Motor neuron (in vitro differentiated cells): ENCODE measurements at places on chromosomes 7 and 10.

- no peak for ATAC-seq
These were observed 13.3 kb upstream of the CELF2 start for GRCh38 chr10:11004144-11005077.

- no peak for ATAC-seq
These were observed 39.6 kb upstream of the ELMO1 start for GRCh38 chr7:37488163-37488764.

DNA sequence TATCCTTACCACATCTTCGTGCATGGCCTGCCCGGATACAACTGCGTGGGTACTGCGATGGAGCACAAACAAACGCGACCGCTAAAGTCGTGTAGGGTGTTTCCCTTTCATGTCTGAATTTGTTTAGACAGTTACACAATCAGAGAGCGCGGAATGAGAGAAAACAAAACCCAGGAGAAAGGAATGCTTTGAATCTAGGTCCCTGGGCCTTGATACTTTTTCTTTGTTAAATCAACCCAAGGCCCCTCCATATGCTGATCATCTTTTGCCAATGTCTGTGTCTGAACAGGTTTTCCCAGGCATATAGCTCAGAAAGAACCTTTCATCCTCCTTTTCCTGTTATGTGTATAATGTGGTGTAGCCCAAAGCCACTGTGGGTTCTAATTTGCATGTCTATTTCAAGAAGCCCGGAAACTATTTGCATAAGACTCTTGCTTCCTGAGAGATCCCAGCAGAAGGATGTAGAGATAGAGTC, 145.8 kb downstream of the FRMD4A start:
- peak; percentile 59 for ATAC-seq

GRCh38 chr7:36752026-36752711, 27.9 kb upstream of the AOAH start:
- ATAC-seq = no peak

GRCh38 chr7:50727711-50728110, 55.0 kb downstream of the GRB10 start:
- no peak for ATAC-seq

DNA sequence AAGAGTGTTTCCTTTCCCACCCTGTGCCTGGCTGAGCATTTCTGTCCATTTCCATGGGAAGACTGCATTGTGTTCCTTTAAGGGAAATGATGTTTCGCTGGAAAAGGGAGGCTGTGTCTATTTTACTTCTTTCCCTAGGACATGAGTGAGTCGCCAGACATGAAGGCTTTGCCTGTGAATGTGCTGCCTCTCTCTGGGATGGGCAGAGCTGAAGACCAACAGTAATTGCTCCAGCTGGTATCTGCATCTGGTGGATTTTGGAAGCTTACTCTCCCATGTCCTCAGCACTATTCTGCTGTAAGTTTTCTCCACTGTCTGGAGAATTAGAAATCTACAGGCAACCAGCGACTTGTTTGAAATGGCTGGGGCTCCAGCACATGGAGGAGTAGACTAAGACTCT, 264.6 kb upstream of the BMPER start:
- ATAC-seq = peak; percentile 19

GRCh38 chr10:3902809-3903410, 117.9 kb upstream of the KLF6 start:
- ATAC-seq = no peak

- ATAC-seq = no peak
These were observed 3.4 kb upstream of the FIS1 start for GRCh38 chr7:101248276-101248675.

DNA sequence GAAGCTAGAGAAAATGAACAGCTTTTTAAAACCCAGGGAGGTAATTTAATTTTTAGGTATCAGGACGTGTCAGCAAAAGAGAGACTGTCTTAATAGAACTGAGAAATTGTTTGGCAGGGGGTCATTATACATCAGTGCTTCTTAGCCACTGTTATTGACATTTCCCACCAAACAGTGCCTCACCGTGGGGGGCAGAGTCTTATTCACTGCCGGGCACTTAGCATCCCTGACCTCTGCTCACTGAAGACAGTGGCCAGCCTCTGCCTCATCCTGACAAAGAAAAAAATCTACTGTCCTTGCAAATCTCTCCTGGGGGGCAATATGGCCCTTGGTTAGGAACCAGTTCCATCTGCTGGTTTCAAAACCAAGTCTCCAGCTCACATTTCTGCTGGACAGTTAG, 14.2 kb upstream of the MKI67 start:
- ATAC-seq = no peak

GRCh38 chr10:19451937-19452336, 364.3 kb upstream of the PLXDC2 start:
- no peak for ATAC-seq

DNA sequence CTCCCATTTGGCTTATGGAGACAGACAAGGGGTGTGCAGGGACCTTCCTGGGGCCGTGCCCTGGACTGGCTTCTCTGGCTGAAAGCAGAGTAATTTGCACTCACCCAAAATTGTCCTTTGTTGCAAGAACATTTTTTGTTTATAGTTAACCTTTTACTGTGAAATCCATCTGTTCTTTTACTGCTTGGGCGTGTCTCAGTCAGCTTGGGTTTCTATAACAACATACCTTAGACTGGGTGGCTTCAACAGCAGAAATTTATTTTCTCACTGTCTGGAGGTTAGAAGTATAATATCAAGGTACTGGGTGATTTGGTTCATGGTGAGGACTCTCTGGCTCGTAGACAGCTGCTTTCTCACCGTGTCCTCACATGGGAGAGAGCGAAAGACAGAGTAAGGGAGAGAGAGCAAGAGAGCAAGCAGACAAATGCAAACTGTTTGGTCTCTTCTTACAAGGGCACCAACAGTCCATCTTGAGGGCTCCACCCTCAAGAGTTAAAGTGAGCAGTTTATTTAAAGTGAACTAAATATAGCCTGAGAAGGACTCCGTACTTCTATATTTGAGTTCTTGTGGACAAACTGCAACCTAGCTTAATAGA, 131.0 kb upstream of the NPY start:
- no peak for ATAC-seq

DNA sequence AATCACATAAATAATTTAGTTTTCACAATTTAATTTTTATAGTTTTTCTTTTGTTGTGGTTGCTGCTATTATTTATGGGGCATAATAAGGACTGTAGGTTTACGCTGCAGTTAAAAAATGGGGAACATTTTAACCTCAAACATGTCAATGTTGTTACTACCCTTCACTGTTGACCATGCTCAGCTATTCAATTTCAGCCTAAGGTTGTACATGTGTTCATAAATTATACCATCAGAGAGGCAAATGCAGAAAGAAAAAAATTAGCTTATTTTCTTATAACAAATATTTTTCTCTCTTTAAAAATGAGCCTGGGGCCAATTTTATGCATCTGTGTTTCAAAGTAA, 110.1 kb upstream of the PITRM1 start:
- no peak for ATAC-seq

- peak; percentile 57 for ATAC-seq
These were observed 247.7 kb downstream of the MAD1L1 start for GRCh38 chr7:1985042-1985441.

- ATAC-seq = no peak
These were observed 10.1 kb downstream of the HACD1 start for GRCh38 chr10:17607060-17607459.

DNA sequence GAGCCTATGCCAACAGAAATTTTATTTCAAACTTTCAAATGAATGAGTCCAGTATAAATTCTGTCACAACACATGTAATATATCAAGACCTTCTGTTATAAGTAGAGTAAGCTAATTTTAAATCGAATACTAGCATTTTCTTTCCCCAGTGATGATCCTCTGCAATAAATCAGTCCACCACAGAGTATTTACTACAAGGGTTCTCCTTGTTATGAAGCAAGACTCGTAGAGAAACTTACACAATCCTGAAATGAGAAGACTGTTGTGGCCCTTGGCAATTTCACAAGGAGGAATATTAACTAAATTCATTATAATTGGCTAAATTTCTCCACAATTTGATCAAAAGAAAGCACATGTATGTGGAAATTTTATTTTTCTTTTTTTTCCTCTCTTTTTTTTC, 312.4 kb upstream of the DGKB start:
- ATAC-seq = no peak

- peak; percentile 25 for ATAC-seq
These were observed 142.1 kb upstream of the EEPD1 start for GRCh38 chr7:36010656-36011587.

DNA sequence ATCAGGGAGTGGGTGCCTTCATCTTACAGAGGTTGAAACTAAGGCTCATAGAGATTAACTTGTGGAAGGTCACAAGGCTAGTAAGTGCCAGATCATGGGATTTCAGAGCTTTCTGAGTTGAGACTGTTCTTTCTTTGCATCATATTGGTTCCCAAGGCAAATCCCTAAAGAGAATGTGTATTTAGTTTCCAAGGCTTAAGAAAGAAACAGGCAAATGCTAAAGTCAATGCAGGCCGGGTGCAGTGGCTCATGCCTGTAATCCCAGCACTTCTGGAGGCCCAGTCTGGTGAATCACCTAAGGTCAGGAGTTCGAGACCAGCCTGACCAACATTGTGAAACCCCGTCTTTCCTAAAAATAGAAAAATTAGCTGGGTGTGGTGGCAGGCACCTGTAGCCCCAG, 19.8 kb downstream of the CDK1 start:
- ATAC-seq = no peak

- no peak for ATAC-seq
These were observed 227.7 kb downstream of the FANK1 start for GRCh38 chr10:126124046-126124445.

DNA sequence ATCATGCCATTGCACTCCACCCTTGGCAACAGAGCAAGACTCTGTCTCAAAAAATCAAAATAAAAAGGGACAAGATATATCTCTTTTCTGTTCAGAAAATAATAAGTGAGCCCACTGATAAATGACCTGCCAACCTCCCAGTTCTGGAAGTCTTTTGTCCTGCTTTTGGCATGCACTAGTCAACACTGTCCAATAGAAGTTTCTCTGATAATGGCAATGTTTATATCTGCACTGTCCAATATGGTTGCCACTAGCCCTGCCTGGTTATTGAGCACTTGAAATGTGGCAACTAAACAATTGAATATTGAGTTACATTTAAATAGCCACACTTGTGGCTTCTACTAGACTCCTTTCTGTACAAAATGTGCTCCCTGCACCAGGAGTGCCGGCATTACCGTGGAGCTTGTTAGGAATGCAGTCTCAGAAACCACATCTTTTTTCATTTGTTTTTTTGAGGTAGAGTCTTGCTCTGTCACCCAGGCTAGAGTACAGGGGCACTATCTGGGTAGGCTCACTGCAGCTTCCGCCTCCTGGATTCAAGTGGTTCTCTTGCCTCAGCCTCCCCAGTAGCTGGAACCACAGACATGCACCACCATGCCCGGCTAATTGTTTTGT, 229.7 kb downstream of the CACNB2 start:
- ATAC-seq = no peak

- peak; percentile 52 for ATAC-seq
These were observed 33.1 kb downstream of the SMC3 start for GRCh38 chr10:110600487-110601101.

DNA sequence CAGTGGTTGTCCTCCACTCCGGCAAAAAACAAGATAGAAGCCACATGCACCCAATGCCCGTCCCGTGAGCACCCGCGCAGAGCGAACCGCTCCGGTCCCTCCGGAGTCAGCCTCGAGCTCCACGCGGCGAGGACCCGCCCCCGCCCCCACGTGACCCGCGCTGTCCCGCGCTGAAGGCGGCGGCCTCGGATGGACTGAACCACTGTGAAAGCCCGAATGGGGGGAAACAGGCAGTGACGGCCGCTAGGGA, 766 bp upstream of the EIF3B start:
- peak; percentile 79 for ATAC-seq

DNA sequence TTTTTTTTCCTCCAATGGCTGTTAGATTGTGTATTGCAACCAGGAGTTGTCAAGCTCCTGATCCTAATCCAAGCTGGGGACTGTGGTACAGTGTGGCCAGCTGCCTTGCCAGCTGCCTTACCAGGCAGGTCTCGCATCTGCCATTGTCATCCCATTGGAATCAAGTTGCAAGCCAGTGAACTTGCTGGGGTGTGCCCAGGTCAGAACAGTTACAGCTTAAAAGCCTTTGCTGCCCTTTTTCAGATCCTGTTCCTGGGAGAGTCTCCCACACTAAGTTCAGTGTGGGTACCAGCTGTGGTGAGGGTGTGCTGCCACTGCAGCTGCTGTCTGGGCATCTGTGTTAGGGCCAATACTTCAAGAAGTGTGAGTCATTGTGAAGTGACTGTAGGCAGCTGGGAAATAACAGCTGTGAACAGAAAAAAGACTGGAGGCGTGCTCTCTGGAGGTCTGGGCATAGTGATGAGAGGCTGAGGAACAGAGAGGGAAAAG, 72.8 kb downstream of the CCNY start:
- ATAC-seq = peak; percentile 94

- no peak for ATAC-seq
These were observed 79.5 kb downstream of the NEBL start for GRCh38 chr10:20817646-20818045.

- peak; percentile 73 for ATAC-seq
These were observed 260.8 kb downstream of the DYNC1I1 start for GRCh38 chr7:96033009-96033598.

GRCh38 chr10:30373596-30374327, 24.7 kb upstream of the MTPAP start:
- ATAC-seq = no peak

DNA sequence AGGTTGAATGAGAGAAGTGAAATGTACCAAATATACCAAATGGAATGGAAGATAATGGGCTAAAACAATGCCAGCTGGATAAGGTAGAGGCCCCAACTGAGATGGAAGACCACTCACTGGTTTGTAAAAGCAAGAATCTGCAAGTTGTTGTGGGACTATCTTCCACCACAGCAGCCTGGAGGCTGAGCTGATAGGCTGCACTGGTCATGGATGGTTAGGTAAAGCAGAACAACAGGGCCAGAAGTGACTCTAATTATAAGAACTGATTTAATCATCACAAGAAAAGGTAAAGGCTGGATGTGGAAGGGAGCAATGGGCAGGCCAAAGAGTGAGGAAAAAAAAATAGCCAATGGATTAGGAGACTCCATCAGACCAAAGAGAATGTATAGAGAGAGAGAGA, 11.8 kb downstream of the TFEC start:
- ATAC-seq = no peak
